MCF 10A (cell line): ENCODE measurements at places on chromosomes 1 and 21. TPM values are rescaled to one million over a fixed set of nuclear protein-coding genes. Genes with fewer than 3 reads are reported as not detected.

Gene TFF1
- total RNA-seq: not detected in 2 replicates

Gene ZMYND12
- total RNA-seq: 0.21 TPM in 1 of 2 replicates, not detected in the other

Gene PCP4L1
- total RNA-seq: not detected in 2 replicates

Gene CD52
- not detected in 2 replicates for total RNA-seq

Gene BPNT1
- 39.2 and 44.6 TPM in 2 replicates for total RNA-seq

Gene SRGAP2B
- 50.8 and 56.5 TPM in 2 replicates for total RNA-seq

DNA sequence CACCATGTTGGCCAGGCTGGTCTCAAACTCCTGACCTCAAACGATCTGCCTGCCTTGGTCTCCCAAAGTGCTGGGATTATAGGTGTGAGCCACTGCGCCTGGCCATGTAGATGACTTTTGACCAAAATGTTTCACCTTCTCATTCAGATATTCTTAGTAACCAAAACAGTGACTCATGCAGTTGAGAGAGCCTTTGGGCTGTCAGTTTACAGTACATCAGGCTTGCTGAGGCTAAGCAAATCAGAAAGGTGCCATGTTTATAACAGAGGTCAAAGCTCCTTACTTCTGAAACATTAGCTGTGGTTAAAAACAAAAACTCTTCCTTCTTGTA, 21.0 kb downstream of the CNIH4 start:
- peak; percentile 77 for DNase-seq

GRCh38 chr1:187018291-187018690, 189.5 kb downstream of the PLA2G4A start:
- no peak for DNase-seq

GRCh38 chr1:22527555-22528296, 35.6 kb upstream of the EPHA8 start:
- DNase-seq: no peak

GRCh38 chr21:42580076-42580792, 66.6 kb downstream of the SLC37A1 start:
- DNase-seq: no peak

DNA sequence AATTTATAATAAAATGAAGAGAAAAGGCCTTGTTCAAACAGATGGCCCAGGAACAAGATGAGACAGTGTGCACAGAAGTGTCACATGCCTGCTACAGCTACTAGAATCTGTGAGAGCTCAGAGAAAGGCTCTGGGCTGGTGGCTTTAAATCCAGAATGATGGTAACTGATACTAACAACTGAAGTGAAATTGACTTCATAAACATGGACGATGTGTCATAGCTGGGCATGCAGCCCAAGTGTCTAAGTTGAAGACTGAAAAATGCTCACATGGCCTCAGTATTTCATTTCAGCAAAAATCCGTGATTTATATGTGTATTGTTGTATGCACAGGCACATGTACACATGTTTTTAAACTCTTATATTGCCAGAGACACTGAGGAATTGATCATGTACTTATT, 208.3 kb upstream of the RUNX1 start:
- peak; percentile 95 for DNase-seq

DNA sequence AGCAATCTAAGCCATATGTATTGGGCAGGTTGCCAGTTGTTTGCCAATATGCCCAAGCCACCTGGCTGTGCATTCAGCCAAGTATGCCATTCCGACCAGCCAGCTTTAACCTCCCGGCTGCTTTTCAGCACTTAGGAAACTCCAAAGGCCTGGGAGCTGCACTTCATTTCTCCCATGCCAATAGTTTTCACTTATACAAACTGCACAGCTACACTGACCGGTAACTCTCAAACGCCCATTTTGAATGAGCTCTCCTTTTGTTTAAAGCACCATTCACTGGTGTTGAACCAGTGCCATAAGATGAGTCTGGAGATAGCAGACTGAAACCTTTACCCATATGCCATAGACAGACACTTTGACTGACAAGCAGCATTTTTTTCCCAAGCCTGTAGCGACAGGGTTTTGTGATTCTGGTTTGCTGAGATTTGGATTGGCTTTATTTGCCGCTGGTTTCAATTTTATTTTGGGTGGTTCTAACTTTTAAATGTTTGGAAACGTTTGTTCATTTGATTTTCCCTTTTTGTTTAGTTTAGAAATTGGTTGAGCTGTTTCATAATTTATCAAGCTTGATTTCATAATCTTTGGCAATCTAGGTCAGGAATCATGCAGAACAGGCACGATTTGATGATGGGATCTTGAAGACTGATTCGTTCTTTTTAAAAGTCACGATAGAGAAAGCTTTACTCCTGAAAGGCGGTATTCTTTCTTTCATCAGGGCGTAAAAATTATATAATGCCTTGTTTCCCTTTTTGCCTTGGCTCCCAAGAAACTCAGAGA, 144.6 kb downstream of the NFIA start:
- DNase-seq: peak; percentile 95

DNA sequence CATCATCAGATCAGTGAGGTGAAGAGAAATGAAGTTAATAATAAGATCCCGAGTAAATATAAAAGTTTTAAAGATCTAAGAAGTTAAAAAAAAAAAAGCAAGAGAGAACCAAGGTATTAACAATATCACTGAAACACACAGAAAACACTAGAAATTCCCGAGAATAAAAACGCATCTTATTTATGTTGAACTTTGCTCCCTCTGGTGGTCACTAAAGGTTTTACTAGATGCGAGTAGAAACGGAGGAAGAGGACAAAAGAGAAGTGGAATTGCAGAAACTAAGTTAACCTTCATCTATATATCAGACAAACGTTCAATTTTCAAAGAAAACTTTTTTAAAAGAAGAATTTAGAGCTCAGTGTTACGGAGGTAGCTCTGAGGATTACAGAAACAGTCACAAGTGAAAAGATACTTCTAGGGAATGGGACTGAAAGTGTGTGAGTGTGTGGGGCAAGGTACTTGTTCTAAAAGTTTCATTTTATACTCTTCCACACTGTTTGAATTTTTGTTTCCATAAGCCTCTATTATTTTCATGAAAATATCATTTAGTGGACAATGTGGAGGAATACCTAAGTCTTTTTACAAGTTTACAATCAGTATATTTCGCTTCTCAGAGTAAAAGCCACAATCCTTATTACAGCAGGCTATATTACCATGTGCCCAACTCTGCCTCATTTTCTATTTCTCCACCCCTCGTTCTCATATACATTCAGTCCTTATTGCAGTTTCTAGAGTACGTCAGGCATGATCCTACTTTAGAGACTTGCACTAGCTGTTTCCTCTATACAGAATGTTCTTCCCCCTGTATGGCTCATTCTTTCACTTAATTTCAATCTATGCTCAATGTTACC, 19.7 kb downstream of the ACBD6 start:
- peak; percentile 79 for DNase-seq

- DNase-seq: no peak
Measured at GRCh38 chr1:8247811-8248436, 70.0 kb upstream of the SLC45A1 start.

GRCh38 chr21:46145840-46146691, 9.3 kb downstream of the FTCD start:
- no peak for DNase-seq

DNA sequence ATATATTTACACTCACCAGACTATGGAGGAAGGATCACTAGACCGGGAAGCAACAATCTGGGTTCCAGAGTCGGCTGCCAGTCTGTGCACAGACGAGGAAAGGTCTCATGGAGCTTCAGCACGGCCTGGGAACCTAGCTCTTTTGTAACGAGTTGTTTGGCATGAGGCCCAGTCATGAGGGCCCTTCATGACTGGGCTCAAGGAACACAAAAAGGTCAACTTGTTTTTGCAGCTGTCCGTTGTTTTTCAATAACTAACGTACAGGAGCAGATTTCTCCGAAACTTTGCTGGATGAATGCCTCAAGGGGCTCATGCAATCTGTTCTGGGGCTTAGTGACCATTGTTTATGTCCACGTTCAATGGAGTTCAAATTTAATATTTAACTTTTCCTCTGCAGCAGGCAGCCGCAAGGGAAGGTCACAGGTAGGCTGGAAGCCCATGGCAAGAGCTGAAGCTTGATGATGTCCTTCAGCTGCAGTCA, 5.9 kb upstream of the STUM start:
- DNase-seq: no peak

DNA sequence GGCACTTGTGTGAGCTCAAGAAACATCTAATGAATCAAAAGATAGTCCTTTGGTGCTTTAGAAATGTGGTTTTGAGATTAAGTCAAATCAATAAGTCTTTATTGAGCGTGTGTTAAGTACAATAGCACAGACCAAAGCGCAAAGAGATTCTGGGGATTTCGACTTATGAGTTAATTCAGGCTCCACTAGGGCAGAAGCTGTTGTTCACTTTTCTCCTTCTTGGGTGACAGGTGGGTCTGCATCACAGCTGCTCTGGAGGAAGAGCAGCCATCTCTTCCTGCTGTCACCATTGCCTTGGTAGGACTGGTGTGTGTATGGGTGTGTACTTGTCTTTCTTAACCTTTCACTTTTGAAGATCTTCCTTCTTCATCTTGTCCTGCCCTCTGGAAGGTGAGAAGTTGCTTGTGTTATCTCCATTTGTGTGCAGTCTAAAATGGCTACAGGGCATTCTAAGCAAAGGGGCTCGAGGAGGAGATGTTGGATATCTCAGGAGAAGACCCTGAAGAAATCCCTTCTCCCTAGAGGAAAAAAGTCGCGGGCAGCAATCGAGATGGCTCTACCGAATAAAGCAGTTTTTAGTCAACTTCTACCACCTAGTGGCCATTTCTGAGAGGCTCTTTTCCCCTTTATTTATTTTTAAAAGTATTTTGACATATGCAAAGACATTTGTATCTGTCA, 22.9 kb upstream of the DISC1 start:
- peak; percentile 84 for DNase-seq

- DNase-seq: no peak
Measured at GRCh38 chr21:46610018-46610701, 5.3 kb upstream of the S100B start.

DNA sequence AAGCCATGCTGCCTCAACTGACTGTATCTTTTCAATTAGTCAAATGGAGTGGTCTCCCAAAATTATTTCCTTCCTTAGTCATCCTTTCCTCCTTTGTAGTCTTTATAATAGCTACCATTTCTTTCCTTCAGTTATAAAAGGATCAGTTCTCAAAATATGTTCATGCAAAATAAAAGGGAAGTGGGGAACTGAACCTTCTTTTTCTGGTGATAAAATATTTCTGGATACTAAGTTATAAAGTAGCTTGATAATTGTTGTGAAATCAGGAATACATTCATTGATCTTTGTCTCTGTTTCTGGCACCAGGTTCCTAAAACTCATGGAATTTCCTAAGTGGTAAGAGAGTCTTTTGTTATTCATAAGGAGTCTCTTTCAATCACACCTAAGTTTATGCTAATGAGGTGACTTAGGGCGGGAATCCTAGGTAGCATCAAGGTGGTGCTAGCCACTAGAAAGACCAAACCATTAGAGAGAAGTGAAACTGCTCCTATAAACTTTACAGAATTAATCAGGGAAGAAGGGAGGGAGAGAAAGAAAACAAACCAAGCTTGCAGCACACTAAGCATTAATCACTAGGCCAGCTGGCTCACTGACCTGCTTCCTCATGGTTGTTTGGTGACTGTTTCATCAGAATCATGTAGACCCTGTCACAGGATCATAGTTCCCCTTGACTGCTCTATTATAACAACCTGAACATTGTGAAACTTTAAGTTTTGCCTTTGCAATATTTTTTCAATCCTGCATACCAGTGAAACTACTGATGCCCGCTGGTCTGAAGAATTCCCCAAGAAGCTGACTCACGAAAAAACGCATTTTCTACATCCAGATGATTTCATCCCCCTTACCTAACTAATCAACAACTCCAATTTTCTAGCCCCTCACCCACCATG, 161.6 kb upstream of the PTBP2 start:
- peak; percentile 83 for DNase-seq

GRCh38 chr1:119353836-119354235, 14.7 kb upstream of the HAO2 start:
- no peak for DNase-seq

DNA sequence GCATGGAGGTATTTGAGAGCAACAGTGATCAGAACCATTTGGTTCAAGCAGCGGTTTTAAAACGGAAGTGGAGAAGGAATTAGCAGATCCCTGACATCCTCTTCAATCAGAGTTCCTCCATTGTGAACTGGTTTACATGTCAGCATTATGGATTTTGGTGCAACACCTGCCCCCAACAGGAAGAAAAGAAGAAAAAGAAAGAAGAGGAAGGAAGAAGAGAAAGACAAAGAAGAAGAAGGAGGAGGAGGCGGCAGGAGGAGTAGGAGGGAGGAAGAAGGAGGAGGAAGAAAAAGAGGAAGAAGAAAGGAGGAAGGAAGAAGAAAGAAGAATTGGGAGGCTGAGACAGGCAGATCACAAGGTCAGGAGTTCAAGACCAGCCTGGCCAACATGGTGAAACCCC, 17.4 kb downstream of the NDUFS5 start:
- DNase-seq: no peak

GRCh38 chr1:70948396-70949017, 99.1 kb downstream of the PTGER3 start:
- no peak for DNase-seq

GRCh38 chr1:219373616-219373935, 199.9 kb downstream of the LYPLAL1 start:
- DNase-seq: no peak

DNA sequence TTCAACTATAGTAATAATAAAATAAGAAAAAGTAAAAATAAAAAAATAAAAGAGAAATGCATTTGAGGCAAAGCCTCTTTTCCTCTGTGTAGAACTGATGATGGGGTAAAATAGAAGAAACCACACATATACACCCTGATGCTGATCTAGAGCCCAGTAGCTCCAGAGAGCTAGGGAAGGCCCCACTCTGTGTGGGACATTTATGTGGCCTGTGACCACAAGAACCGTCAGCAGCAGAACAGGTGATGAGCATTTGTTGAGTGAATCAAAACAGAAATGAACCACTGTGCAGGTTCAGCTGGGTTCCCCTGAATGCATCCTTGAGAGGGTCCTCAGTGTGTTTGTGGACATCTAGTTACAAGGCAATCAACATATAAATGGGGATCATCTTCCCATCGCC, 221.8 kb upstream of the HOOK1 start:
- no peak for DNase-seq

DNA sequence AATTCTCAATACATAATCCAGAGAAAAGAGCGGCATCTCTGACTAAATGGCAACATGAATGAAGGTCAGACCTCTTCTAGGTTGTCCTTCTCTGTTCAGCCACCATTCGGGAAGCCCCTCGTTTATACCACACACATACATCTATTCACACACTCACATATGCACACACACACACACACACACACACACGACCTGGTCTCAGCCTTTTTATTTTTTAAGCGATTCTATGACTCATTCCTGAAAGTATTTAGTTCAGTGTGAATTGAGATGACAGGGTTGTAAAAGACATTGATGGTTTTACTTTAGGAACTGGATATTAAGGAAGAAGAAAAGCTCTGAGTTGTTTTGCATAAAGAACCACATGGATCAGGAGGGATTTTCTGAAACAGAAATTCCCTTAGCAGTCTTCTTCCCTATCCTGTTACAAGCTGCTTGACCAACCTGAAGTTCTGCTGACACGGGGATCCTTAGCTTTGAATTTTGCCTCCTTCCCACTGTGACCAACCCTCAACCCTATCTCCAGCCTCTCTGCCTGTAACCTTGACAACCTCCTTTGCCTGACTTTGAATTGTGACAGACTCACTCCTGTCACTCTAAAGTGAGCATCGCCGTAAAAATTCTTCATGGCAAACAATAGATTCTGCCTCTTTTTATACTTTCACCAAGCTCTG, 383.1 kb upstream of the ESRRG start:
- DNase-seq: no peak
